ENCODE measurements at places on chromosomes 2 and 18.

DNA sequence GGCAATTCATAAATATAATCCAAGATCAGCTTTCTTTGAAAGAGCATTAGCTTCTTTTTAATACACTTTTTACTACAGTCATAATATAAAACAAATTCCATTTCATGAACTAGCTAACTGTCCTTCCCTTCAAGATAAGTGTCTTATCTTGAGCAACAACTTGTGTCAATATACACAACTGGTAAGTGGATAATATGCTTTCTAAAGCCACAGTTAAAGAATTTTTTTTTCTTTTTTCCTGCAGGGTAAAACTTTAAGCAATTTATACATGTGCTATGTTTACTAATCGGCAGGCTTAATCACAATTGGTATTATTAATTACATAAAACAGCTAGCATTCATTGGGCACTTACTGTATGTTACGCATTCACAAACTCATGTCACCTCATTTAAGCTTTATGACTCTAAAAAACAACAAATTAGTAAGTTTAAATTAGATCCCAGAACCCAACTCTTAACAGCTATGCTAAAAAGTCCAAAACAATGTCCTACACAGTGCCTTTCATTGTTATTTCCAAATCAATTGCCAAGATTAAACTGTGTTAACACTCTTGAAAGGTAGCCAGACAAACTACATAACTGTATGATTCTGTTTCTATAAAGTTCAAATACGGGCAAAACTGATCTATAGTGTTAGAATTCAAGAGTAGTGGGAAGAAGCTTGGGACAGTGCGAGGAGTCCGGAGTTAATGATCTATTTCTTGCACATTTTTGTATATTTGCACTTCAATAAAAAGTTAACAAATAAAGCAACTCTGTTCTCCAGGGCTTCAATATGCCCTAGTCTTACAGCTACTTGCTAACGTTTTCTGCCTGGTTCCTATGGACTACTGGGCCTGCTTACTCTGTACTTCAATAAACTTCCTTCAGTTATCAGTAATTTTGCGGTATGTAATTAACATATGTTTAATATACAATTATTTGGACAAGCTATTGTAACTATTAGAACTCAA lies 6.0 kb downstream of the TXNL1 start:
- no peak for DNase-seq

- no peak for DNase-seq
Observed at GRCh38 chr18:37538526-37539205, 26.9 kb downstream of the CELF4 start.

DNA sequence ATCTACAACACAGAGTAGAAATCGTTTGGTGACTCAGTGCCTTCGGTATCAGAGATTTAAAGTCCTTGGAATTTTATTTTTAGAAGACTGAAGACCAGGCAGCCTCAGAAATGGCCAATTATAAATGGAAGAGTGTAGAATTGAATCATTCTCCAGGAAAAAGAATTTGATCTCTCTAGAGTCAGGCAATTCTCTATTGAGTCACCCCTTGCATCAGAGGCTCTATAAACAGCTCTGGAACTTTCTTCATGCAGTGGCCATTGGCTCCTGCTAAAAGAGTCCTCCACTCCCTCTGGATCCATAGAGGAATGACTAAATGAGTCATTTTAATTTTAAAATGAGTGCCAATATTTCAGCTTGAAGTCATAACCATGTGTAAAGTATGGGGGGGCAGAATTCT lies 816.2 kb downstream of the TDRD15 start:
- no peak for DNase-seq

DNA sequence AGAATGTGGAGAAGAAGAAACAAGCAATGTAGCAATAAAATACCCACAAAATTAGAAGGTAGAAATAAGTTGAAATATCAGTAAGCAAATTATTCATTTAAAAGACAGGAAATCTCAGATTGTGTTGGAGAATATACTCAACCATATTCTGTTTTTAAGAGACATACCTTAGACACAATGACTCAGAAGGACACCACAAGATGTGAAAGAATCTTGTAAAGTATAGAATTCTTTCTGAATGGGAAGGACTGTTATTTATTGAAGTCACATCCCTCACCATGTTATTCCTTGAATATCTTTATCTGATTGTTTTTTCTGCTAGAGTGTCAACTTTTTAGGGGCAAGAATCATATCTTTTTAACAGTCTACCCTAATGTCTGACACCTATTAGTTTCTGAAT lies 50.4 kb downstream of the CTAGE1 start:
- DNase-seq: no peak

- DNase-seq: no peak
Observed at GRCh38 chr2:41973871-41974270, 74.0 kb upstream of the PKDCC start.

- DNase-seq: no peak
Observed at GRCh38 chr2:162636206-162636728, 202.3 kb downstream of the KCNH7 start.

DNA sequence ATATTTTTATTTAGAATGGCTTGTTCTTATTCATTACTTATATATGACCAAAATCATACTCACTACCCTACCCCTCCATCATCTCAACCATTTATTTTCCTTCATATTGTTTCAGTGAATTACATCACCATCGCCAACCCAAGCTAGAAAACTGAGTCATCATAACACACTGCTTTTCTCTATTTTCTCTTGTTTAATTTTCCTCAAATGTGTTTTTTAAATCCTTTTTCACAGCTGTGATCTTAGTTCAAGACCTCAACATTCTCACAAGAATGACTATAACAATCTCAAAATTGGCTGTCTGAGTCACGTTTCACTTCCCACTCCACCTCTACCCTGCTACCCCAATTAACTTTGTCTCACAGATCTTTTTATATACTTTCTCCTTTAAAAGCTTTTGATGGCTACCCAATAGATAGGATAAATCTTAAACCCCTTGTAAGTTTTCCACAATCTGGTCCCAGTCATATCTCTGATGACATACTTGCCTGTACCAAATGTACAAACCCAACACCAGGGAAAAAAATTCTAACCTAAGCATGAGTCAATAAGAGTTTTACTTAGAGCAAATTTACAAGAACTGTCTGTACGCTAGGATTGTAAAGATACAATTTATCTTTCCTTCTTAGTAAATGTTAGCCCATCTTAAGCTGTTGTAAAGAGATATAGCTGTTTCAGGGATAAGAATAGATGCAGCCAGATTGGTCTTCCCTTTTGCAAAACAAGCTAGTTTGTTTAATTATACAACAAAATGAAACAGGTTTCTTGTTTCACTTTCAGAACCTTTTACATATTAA lies 635.1 kb upstream of the SLC39A10 start:
- no peak for DNase-seq

GRCh38 chr2:66553370-66553769 lies 118.4 kb downstream of the MEIS1 start:
- DNase-seq: peak; percentile 88

DNA sequence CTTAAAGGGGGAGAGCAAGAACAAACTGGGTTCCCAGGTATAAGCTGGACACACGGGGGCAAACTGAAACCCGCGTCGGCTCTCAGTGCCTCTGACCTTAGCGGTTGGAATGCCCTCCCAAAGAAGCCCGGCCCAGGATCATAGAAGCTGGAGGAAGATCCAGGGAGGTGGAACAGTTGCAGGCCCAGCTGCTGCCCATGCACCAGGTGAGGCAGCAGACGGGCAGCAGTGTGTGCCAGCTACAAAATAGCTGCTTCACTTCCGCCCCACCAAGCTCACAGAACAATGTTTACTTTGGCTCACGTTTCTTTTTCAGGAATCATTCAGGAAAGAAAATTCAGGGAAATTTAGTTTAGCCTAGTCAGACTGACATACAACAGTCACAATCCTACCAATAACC lies 3.9 kb upstream of the ERMN start:
- no peak for DNase-seq

DNA sequence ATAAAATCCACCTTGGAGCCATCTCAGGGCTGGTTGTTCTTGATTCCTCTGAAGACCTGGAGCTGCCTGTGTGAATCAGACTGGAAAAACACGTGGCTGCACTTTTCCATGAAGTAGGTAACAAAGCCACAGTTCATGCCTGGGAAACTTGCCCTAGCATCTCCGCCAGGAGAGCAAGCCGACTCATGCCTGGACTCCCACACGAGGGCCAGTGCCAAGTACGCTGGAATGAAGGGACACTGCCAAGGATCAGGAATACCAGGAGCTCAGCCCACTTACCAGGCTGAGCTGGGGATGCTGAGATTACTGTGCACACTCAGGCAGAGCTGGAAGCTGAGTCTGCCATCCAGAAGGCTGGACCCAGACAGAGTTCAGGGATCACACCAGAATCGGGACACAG lies 10.9 kb upstream of the FHL2 start:
- DNase-seq: no peak

GRCh38 chr2:44566059-44566458 lies 204.3 kb downstream of the CAMKMT start:
- DNase-seq: no peak

GRCh38 chr2:186530314-186530713 lies 44.3 kb downstream of the ZC3H15 start:
- DNase-seq: no peak

DNA sequence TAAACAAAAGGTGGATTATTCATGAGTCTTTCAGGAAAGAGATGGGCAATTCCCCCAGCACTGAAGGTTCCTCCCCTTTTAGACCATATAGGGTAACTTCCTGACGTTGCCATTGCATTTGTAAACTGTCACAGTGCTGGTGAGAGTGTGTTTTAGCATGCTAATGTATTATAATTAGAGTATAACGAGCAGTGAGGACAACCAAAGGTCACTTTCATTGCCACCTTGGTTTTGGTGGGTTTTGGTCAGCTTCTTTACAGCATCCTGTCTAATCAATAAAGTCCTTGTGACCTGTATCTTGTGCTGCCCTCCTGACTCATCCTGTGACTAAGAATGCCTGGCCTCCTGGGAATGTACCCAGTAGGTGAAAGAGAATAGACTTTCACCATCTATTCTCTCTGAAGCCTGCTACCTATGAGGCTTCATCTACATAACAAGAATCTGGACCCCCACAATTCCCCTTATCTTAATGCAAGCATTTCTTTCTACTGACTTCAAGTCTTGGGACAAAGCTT lies 148.7 kb downstream of the CABLES1 start:
- DNase-seq: no peak

DNA sequence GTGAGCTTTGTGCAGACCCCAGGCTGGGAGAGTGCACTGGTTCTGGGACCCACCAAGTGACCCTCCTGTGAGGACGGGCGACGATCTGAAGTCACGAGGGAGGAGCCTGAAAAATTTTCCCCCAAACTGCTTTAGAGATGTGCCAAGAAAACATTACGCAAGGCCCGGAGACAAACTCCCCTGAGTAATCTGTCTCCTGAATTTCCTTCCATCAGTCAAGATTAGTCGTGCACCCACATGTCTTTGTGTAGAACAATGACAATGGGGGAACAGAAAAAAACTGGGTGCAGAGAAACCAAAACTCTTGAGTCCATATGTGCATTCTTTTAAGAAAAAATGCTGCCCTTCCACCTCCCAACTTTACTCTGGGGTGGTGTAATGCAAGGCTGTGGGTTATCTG lies 12.6 kb upstream of the NCK2 start:
- DNase-seq: no peak

- no peak for DNase-seq
Observed at GRCh38 chr2:218773881-218774280, 8.1 kb upstream of the CYP27A1 start.

GRCh38 chr2:15160201-15160991 lies 400.7 kb downstream of the NBAS start:
- no peak for DNase-seq

DNA sequence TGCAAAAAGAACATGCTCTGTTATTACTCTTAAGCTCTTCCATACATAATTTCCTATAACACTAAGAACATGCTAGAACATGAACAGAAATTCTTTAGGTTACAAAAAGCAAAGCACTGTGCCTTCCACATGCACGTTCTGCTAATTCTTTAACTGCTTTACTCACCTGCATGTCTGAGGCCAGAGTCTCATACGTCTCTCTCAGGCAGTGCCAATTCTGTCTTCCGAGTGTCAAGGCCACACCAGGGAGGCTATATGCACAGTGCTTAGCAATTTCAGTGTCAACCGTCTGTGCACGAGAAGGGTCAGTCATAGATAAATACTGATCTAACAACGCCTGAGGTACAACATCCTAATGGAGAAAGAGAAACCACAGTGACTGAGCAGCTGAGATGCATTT lies 55.1 kb downstream of the PPP4R1 start:
- DNase-seq: no peak

- DNase-seq: no peak
Observed at GRCh38 chr2:188668017-188668680, 306.0 kb upstream of the COL3A1 start.

GRCh38 chr2:233553366-233553765 lies 13.2 kb downstream of the USP40 start:
- no peak for DNase-seq

- DNase-seq: no peak
Observed at GRCh38 chr2:46179037-46179621, 118.1 kb upstream of the EPAS1 start.

GRCh38 chr18:76464281-76465259 lies 30.5 kb downstream of the ZNF516 start:
- no peak for DNase-seq

DNA sequence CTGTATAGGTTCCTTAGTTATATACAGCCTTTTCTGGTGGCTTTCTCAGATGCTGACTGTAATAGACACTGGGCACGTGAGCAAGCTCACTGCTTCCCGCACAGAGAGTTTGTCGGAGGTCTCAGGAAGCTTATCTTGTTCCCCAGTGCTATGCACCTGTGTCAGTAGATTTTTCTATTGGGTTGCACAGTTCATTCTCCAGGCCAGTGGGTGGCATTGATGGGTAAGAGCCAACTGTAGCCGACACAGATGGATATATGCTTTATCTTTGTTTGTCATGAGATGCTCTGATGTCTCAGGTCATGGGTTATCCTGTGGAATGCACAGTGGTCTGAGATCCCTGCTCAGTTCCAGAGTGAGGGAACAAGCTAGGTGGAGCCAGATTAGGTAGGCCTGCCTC lies 293.0 kb downstream of the GRB14 start:
- no peak for DNase-seq

GRCh38 chr2:149622343-149622742 lies 34.8 kb upstream of the MMADHC start:
- DNase-seq: no peak

GRCh38 chr2:232890896-232891601 lies 21.0 kb downstream of the SNORC start:
- DNase-seq: no peak

DNA sequence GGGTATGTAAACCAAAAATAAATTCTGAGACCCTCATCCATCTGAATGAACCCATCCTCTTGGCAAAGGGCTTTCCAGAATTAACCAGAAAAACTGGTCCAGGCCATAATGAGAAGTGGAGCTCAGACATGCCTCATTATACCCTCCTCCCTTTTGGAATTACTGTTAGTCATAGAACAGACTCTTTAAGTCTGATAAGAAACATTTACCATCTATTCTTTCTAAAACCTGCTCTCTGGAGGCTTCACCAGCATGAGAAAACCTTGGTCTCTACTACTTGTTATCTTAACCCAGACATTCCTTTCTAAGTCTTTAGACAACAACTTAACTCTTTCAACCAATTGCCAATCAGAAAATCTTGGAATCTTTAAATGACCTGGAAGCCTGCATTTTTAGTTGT lies 82.8 kb downstream of the QPCT start:
- DNase-seq: no peak

GRCh38 chr18:35478520-35479435 lies 19.0 kb downstream of the INO80C start:
- no peak for DNase-seq

GRCh38 chr2:120873958-120874887 lies 138.6 kb downstream of the GLI2 start:
- DNase-seq: no peak
